Spinal cord (tissue), 10 donors: ENCODE measurements at places on chromosomes 13 and 19. TPM values are rescaled to one million over a fixed set of nuclear protein-coding genes. Genes with fewer than 3 reads are reported as not detected.

The ZNF763 gene
- polyA plus RNA-seq = 4.8 TPM

GRCh38 chr13:25494698-25495411 lies 123.1 kb downstream of the ATP8A2 start:
- peak; percentile 69 for DNase-seq

DNA sequence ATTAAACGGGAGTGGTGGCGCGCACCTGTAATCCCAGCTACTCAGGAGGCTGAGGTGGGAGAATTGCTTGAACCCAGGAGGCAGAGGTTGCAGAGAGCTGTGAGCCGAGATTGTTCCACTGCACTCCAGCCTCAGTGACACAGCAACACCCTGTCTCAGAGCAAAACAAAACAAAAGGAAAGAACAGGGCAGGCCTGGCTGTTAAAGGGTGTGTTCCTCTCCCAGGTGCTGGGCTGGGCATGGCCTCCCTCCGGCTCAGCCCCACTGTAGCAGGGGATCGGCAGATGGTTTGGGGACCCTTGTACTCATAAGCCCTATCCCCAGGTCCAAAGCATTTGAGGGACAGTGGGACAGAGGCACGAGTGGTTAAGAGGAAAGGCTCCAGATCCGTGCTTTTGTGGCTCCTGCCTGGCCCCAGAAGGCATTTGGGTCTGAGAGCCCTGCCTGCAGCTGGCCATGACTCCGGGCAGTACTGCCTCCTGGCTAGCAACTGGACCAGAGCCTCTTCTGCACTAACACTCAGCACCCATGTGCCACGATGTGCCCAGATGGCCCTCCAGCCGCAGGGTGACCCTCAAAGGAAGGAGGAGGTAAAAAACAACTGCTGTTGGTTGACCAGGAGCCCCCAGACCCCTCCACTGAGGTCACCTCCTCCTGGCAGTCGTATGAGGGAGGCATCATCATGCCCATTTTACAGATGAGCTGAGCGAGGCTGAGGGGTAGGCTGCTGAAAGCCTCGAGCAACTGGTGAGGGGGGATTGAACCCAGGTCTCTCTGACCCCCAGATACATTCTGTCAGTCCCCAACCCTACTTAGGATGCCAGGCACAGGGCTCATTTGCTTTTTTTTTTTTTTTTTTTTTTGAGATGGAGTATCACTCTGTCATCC lies 10.0 kb downstream of the RFX1 start:
- DNase-seq = no peak

- peak; percentile 53 for DNase-seq
These were observed 28.1 kb upstream of the SIAH3 start for GRCh38 chr13:45879666-45880065.

- no peak for DNase-seq
These were observed 121.5 kb upstream of the SLC10A2 start for GRCh38 chr13:103187721-103188156.

DNA sequence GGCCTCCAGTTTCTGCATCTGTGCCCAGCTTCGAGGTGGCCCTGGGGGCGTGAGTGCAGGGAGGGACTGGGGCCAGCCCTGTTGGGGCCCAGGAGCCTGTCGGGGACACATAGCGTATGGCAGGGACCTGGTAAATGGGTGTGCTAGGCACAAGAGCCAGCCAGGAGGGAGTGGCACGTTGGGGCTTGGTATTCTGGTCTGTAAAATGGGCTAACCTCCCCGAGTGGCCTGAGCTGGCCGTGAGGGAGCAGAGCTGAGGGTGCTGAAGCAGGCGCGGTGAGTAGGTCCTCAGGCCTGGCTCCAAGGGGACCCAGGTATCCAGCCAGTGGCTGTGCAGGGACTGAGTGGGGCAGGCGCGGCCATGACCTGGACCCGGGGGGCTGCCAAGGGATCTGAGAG lies 4.3 kb downstream of the PTOV1 start:
- no peak for DNase-seq
